ENCODE measurements at places on chromosomes 2 and 18.

- DNase-seq, result no peak
Observed at GRCh38 chr2:15023221-15023620, 390.7 kb downstream of the LRATD1 start.

DNA sequence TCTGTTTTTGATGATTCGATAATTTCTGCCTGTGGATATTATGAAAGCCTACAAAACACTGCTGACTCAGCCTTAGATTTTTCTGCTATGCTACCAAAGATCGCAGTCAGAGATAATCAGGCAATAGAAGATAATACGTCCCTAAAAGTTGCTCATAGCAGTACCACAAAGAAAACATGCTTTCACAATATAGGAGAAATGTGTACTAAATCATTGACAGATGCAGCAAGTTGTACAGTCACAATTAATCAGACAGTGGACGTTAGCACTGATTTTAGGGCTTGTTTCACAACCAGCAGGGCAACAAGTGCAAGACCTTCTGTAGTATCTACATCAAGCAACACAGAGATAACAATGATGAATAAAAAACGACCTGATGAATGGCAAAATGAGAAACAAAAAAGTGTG, 19.5 kb downstream of the RBM44 start:
- DNase-seq, result no peak

DNA sequence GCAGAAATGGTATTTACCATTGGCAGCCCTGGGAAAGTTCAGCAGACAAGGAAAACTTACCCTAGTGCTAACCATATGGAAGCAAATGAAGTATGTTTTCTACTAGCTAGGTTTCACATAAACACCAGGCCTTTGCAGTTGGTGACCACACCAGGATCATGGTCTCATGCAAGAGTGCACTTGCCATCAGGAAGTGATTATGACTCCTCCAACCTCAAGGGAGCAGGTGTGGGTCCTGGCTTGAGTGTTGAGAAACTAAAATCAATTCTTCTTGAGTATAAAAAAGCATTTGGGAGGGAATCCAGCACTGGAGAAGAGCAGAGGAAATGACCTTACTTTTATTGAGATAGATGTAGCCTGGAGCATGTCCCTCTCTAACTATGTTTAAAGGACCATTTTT, 56.8 kb upstream of the SPAG16 start:
- no peak for DNase-seq

DNA sequence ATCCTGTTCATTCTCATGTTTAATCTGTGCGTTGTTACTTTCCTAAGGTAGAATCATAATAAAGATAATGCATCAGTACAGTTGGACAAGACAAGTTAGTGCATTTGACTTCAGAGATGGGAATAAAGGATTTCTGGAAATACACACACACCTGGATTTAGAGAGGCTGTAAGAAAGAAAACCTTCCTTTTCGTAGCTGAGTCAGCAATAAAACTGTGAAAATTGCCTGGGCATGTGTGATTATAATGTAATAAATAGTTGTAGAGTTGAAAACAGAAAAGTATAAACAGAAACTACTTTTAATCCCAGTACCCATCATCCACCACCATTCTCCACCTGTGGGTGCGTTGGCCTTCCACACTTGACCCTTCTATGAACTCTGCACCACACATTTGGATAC, 15.4 kb downstream of the CFAP53 start:
- no peak for DNase-seq

DNA sequence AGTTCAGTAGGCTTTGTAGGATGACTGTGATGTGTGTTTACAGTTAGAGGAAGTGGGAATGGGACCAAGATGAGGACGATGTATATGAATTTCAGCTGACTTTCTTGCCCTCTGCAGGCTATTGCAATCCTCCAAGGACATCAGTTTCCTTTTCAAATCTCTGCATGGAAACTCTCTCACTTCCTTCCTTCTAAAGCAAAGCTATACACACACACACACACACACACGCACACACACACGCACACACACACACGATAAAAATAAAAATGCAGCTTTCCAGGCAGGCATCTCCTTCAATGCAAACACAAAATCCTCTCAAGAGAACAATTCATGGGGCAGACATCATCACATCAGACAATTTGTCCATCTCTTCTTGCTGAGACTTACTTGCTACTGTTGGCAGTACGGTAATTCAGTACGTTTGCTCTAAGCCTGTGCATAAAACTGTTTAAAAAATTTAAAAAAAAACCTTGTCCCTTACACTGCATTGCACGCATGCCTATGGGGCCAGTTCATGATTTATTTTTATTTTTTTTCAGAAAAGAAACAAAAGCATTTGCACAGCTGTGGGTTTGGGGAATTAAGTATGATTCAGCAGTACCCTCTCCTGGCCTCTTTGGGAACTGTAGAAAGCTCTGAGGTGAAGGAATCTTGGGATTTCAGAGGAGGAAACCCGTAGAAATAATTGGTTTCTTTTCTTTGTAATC, 27.1 kb upstream of the ICOS start:
- no peak for DNase-seq

- no peak for DNase-seq
Observed at GRCh38 chr2:134619250-134619649, 99.5 kb downstream of the TMEM163 start.

DNA sequence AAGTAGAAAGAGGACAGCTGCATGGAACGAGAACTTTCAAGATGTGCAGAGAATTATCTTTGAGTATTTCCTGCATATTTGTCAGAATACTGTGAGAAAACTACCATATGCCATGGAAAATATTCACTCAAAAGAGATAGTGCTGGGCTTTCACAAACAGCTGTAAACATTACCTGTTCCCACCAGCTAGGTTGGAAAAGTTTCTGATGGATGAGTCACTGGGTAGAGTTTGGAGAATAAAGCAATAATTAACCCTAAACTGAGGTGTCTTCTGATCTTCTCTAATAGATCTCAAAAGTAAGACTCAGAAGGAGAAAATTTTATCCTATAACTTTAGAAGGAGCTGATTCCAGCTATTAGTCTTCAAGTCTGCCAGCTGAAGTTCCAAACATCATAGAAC, 3.9 kb upstream of the FSIP2 start:
- DNase-seq, result no peak

GRCh38 chr2:19851116-19851695, 50.6 kb downstream of the TTC32 start:
- no peak for DNase-seq

- no peak for DNase-seq
Observed at GRCh38 chr2:98347298-98348065, 1.2 kb downstream of the CNGA3 start.

- DNase-seq, result no peak
Observed at GRCh38 chr2:43146083-43146482, 80.3 kb downstream of the ZFP36L2 start.

- DNase-seq, result no peak
Observed at GRCh38 chr2:238274152-238274865, 14.1 kb downstream of the PER2 start.

GRCh38 chr2:27795868-27796277, 24.4 kb downstream of the MRPL33 start:
- no peak for DNase-seq

GRCh38 chr2:132873738-132874137, 203.7 kb upstream of the LYPD1 start:
- no peak for DNase-seq

- peak; percentile 27 for DNase-seq
Observed at GRCh38 chr2:233566141-233566956, at the start of gene USP40. USP40 (minus strand) TSS chr2:233566782; CDS start chr2:233565554, 1,228 bp downstream.

DNA sequence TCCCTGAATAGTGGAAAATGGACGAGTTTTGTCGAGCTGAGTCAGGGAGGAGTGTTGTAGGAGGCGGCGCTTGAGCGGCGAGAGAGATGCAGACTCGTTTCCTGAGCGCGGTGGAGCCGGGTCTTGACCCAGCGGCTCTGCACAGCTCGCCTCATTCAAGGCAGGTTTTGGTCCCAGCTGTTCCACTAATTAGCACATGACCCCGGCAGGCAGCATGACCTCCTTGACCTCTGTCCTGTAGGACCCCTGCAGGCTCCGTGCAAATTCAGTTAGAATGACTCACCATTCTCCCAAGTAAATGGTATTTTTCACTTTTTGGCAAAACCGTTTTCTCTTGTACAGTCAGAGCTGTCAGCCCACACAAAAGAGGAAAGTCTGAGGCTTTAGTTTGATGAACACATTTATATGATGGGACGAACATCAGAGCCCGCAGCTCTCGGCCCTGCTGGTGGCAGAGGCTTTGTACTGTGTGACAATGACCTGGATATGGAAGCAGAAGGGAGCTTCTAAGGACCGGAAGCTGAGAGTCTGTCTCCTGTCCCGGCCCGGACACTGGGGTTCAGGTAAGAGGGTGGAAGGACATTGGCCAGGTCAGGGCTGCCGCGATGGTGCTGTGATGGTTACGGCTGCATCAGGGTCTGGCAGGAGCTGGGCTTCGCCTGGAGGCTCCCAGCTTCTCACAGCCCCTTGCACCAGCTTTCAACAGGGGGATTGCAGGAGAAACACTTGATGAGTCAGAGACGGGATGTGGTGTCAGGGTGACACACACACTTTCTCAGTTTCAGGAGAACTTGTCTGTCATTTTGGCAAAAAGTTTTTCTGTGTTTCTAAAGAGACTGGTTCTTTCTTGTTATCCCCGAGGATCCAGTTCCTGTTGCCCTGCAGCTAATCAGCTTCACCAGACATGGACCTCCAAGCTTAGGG, 29.9 kb upstream of the ALKAL2 start:
- peak; percentile 21 for DNase-seq

GRCh38 chr2:163605779-163606178, 130.0 kb downstream of the FIGN start:
- no peak for DNase-seq

- no peak for DNase-seq
Observed at GRCh38 chr2:26344581-26345282, 1.2 kb upstream of the SELENOI start.
